G401 (cell line): ENCODE measurements at places on chromosomes 2 and 18. TPM values are rescaled to one million over a fixed set of nuclear protein-coding genes. Genes with fewer than 3 reads are reported as not detected.

HOXD13 gene
- 0.43 TPM in 1 of 2 replicates, not detected in the other for total RNA-seq

AOX1 gene
- not detected in 2 replicates for total RNA-seq

MTA3 gene
- total RNA-seq = 61.2 and 65.4 TPM in 2 replicates

NETO1 gene
- not detected in 2 replicates for total RNA-seq

IL1RL2 gene
- not detected in 2 replicates for total RNA-seq

CPS1 gene
- total RNA-seq = 12.8 and 17.1 TPM in 2 replicates

RNF103 gene
- total RNA-seq = 10.9 and 13.4 TPM in 2 replicates

UCN gene
- total RNA-seq = not detected in 2 replicates

DPP10 gene
- not detected in 2 replicates for total RNA-seq

TMEM127 gene
- total RNA-seq = 6.9 and 8.1 TPM in 2 replicates

ABHD1 gene
- 0.43 TPM in 1 of 2 replicates, not detected in the other for total RNA-seq

CROCC2 gene
- total RNA-seq = not detected in 2 replicates

GPR45 gene
- total RNA-seq = not detected in 2 replicates

PROKR1 gene
- total RNA-seq = not detected in 2 replicates

CGREF1 gene
- total RNA-seq = 1.3 and 11.3 TPM in 2 replicates

HNRNPA3 gene
- 30.9 and 48.1 TPM in 2 replicates for total RNA-seq

CXCR4 gene
- not detected in 2 replicates for total RNA-seq

CHRND gene
- total RNA-seq = not detected in 2 replicates

IL36A gene
- total RNA-seq = not detected in 2 replicates

RDH14 gene
- total RNA-seq = 35.6 and 45.4 TPM in 2 replicates

DNAJC5G gene
- not detected in 2 replicates for total RNA-seq

RBMS1 gene
- total RNA-seq = 8.3 and 13.7 TPM in 2 replicates

MARS2 gene
- total RNA-seq = 9.9 and 13.4 TPM in 2 replicates

TOGARAM2 gene
- total RNA-seq = 2.7 and 3.2 TPM in 2 replicates

TUBB8B gene
- 5.3 and 9.8 TPM in 2 replicates for total RNA-seq

CAPG gene
- total RNA-seq = 1.0 and 5.3 TPM in 2 replicates

AP1S3 gene
- 7.9 and 20.7 TPM in 2 replicates for total RNA-seq

POTEE gene
- 0.14 TPM in 1 of 2 replicates, not detected in the other for total RNA-seq

TSHZ1 gene
- 0.03 and 0.31 TPM in 2 replicates for total RNA-seq

AQP12B gene
- total RNA-seq = not detected in 2 replicates

UGT1A5 gene
- not detected in 2 replicates for total RNA-seq

SULT1C2 gene
- total RNA-seq = 0.71 and 3.2 TPM in 2 replicates

MOGAT1 gene
- total RNA-seq = not detected in 2 replicates

HRH4 gene
- total RNA-seq = not detected in 2 replicates

ZNF407 gene
- 3.8 and 12.6 TPM in 2 replicates for total RNA-seq

CAPN13 gene
- not detected in 2 replicates for total RNA-seq

TWIST2 gene
- 17.1 and 33.3 TPM in 2 replicates for total RNA-seq

CENPA gene
- 42.0 and 59.8 TPM in 2 replicates for total RNA-seq

HS6ST1 gene
- 45.2 and 45.4 TPM in 2 replicates for total RNA-seq

NYAP2 gene
- total RNA-seq = not detected in 2 replicates

VIT gene
- total RNA-seq = not detected in 2 replicates

TFPI gene
- total RNA-seq = 41.1 and 51.8 TPM in 2 replicates

UGT1A8 gene
- total RNA-seq = not detected in 2 replicates

SLC16A14 gene
- 8.5 and 9.4 TPM in 2 replicates for total RNA-seq

NPAS2 gene
- not detected in 2 replicates for total RNA-seq

TMSB10 gene
- 1,848 and 2,842 TPM in 2 replicates for total RNA-seq

RRM2 gene
- total RNA-seq = 17.8 and 21.9 TPM in 2 replicates

FBXO15 gene
- total RNA-seq = 0.18 TPM in 1 of 2 replicates, not detected in the other

PIEZO2 gene
- not detected in 2 replicates for total RNA-seq

TSPYL6 gene
- total RNA-seq = not detected in 2 replicates

NEU2 gene
- not detected in 2 replicates for total RNA-seq
